ENCODE measurements at places on chromosomes 1 and 21. TPM values are rescaled to one million over a fixed set of nuclear protein-coding genes. Genes with fewer than 3 reads are reported as not detected.
A peak's percentile ranks its signal among the peaks of the same experiment; 100 is the strongest.

DNA sequence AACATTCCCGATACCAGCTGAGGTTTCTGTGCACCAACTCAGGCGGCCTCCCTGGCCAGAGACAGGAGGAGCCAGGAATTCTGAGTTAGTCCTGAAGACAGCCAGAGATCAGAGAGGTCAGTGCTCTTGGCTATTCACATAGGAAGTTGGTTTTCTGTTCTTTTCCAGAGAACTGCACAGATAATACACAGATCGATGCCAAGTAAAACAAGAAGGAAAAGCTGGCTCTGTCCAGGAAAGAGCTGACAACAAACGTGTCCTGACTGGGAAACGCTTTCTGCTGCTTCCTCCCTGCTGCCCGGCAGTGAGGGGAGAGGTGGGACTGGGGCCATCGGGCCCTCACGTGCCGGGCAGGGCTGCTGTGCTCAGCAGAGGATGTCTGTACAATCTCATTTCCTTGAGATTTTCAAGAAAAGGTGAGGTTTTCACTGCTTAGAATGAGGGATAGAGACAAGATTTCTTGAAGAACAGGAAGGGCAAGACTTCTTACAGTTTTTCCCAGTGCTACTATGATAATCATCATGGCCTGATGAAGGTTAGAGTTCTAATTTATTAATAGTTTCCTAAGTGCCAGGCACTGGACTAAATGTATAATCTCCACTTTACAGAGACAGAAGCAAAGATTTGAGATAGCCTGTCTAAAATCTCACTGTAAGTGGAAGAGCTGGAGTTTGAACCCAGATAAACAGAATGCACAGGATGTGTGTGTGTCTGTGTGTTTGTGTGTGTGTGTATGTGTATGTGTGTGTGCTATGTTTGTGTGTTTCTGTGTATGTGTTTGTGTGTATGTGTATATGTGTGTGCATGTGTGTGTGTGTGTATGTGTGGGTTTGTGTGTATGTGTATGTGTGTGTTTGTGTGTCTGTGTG is 211.0 kb upstream of the RAB4A start:
- DNase-seq, result no peak

- DNase-seq, result no peak
Measured at GRCh38 chr1:183913567-183913993, 108.7 kb downstream of the RGL1 start.

DNA sequence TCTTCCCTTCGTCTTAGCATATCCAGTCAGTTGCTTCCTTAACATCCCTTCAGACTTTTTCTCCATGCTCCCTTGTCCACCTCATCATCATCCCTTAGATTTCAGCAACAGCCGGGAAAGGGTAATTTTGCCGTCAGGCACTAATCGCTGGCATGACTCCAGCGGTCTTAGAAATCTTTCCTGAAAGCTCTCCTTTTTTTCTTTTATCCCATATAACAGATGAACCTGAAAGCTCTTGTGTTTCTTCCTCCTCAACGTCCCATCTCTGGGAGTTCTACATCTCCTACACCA is 10.4 kb upstream of the BOLA1 start:
- no peak for DNase-seq

GRCh38 chr1:185377831-185378230 is 60.8 kb upstream of the IVNS1ABP start:
- no peak for DNase-seq

The CR1L gene
- polyA plus RNA-seq, result 0.46 TPM

The BATF3 gene
- polyA plus RNA-seq, result 27.2 TPM

GRCh38 chr1:205287767-205288559 is 33.6 kb downstream of the NUAK2 start:
- peak; percentile 65 for DNase-seq

- DNase-seq, result no peak
Measured at GRCh38 chr1:3677484-3677883, 25.2 kb downstream of the TP73 start.

The FAM3B gene
- 8.5 TPM for polyA plus RNA-seq

DNA sequence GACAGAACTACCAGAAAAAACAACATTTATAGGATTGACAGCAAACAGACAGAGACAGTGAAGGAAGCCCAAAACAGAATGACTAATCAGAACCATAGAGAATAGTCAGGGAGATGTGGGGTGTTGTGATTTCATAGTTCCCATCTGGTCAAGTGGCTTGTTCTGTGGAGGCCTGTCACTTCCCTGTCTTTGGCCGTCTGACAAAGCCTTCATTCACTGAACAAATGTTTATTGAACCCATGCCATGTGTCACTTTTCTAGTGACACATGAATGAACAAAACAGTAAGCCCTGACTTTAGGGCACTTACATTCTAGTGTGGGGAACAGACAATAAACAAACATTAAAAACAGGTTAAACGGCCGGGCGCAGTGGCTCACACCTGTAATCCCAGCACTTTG is 3.2 kb upstream of the SRRM1 start:
- DNase-seq, result no peak

GRCh38 chr1:81733480-81733879 is 67.3 kb upstream of the ADGRL2 start:
- DNase-seq, result no peak

- DNase-seq, result no peak
Measured at GRCh38 chr1:114660238-114660637, 9.6 kb downstream of the DENND2C start.

DNA sequence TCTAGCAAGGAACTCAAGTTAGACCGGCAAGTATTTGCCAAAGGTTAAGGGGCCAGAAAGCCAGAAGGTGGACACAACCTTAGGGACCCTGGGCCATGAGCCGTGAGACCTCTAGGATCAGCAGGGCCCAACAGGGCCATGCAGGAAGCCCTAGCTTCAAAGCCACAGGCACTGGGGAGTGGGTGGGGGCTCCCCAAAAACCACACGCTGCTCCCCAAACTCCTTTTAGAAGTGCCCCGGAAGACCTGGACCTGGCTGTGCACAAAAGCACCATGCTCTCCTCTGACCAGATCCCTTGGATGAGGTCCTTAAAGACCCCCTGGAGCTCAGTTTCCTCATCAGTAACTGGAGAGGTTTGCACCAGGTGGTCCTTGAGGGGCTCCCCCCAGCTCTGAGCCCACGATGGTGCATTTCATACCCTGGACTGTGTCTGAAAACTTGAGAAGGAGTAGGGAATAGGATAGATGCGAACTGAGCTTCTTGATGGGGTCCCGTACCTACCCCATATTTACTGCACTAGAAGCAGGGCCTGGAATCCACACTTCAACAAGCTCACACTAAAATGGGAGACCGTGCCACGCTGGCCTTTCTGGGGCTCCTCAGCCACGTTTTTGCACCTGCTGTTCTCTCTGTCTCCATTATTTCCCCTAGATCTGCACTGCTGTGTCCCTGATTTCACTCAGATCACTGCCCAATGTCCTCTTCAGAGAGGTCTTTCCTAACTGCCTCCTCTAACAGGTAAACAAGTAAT is 40.6 kb upstream of the LBR start:
- no peak for DNase-seq

GRCh38 chr1:19011845-19012231 is 55.4 kb upstream of the IFFO2 start:
- DNase-seq, result no peak

- DNase-seq, result no peak
Measured at GRCh38 chr1:246788895-246789338, 64.7 kb downstream of the SCCPDH start.

The CASQ1 gene
- polyA plus RNA-seq, result 0.66 TPM

The SUSD4 gene
- polyA plus RNA-seq, result 5.2 TPM

DNA sequence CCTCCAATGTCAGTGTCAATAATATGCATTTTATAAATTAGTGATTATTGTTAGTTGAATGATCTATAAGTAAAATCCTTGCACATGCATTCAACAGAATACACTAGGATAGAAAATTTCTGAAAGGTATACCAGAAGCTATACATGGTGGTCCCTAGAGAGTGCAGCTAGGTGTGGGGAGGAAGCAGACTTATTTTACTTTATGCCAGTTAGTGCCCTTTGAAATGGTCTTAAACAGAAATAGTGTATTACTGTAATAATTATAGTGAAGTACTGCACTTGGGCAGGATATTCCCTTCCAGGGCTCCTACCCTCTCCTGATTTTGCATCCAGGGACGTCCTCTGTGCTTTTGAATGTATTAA is 23.2 kb upstream of the WDR26 start:
- DNase-seq, result no peak

DNA sequence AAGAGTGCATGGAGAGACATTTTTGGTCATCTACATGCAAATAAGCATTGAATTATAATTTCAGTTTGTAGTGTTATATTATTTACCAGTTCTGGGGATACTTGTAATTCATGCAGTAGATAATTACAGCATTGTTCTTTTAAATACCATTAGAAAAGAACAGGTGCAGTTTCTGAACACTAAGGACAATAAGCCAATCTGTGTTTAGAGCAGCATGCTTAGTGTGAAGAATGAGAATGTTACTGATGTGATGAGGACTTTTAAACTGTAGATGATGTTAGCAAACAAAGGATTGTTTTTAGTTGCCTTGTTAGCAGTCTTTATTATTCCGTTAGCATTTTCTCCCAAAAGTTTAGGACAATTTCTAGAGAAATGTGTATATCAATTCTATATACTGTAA is 348.3 kb downstream of the BRINP3 start:
- DNase-seq, result no peak

DNA sequence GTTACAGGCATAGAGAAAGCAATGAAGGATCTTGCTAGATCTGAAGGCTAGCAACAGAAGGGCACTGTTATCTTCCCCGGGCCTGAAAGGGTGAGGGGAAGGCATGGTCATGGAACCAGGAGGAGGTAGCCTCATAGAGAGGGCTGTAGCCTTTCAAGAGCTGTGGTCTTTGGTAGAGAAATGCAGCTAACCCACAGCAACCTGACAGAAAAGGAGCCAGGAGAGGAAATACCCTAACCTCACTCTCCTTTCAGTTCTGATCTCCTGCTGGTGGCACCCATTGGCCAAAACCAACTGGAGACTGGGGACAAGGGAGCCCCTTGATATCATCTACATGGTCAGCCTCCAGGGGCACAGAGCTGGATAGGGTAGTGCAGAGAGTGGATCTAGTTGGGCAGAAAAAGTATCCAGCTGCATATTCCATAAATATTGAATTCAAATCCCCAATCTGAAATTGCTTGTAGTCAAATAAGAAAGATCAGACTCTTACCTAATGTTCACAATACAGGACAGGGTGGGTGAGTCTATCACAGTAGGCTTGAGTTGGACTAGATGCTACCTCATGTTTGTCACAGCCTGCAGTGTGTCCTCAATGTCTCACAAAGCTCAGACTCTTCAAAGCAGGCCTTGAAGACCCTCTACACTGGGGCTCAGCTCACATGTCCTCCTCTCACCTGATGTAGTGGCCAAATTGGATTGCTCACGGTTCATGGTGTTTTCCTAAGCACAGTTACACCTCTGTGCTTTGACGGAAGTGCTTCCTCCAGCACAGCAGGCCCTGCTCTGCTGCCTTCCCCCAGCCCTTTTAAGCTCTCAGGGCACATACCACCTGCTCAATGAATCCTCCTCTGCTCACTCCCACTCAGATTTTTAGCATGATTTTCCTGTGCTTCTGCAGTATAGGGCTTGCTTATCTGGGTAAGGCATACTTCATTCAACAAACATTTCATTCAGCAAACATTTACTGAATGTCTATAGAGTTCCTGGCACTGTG is 74.1 kb upstream of the JUN start:
- peak; percentile 83 for DNase-seq

- no peak for DNase-seq
Measured at GRCh38 chr1:86739648-86740509, 35.5 kb downstream of the SH3GLB1 start.

DNA sequence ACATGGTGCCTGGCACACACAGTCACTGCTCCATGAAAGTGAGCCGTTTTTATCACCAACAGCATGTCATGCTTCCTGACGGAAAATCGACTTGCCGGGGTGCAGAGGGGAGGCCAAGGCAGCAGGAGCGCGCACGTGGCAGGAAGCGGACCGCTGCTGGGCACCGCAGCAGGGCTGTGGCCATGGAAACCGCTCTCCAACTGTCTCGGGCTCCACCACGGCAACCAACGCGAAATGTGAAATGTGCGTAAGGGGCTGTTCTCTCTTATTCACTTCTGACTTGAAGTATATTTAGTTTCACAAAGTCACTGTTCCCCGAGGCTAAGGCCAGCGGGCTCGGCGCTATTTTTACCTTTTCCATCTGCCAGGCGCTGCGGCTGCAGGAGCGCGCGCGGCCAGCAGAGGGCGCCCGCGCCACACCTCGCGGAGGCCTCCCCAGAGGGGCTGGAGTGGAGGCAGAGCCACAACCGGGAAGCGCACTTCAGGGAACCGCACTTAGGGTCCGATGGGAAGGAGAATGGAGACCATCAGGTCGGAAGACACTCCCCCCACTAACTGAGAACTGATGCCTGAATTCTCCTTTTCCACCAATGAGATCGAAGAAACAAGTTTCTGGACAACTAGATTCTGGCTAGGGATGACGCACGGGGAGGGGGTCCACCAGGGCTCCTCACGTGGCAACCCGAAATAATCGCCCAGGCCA is 19.7 kb downstream of the RCC2 start:
- peak; percentile 28 for DNase-seq

DNA sequence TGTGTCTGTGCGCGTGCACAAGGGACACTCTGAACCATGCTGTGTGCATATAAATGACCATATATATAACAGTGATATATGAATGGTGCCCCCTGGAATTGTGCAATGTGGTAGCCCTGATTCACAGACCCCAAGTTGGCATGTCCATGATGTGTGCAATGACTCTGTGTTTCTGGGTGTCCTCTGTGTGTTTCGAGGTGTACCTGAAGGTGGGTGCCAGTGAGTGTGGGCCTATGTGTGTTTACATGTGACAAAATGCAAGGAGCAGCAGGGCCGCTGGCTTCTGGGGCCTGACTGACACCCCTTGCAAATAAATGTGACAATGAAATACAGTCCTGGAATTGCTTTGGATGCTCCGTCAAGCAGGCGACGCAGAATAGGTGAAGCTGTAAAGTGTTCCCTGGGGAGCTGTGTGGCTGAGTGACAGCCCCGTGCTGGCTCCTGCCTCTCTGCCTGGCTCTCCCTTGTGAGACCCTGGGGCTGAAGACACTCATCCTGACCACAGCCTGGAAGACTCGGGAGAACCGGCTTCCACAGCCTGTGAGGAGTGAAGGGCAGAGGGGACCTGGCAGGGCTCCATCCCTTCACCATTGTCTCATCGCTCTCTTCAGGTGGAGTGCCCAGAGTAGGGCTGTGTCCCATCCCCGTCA is 38.2 kb upstream of the CSF3R start:
- no peak for DNase-seq

- no peak for DNase-seq
Measured at GRCh38 chr1:111577814-111578213, 41.8 kb upstream of the RAP1A start.

GRCh38 chr1:233340966-233341516 is 13.5 kb downstream of the MAP3K21 start:
- DNase-seq, result no peak

- no peak for DNase-seq
Measured at GRCh38 chr1:152645146-152645545, 18.0 kb upstream of the LCE2D start.

GRCh38 chr1:4599521-4599920 is 54.9 kb upstream of the AJAP1 start:
- DNase-seq, result no peak

The CNKSR1 gene
- polyA plus RNA-seq, result 9.5 TPM

Measured in thymus (tissue), 14 donors.